ENCODE measurements at places on chromosomes 6 and 20. TPM values are rescaled to one million over a fixed set of nuclear protein-coding genes. Genes with fewer than 3 reads are reported as not detected.

Gene ZBTB46
- 7.3 TPM for total RNA-seq

Gene LINC00237
- not detected for total RNA-seq

Gene OPRM1
- not detected for total RNA-seq

Gene CST5
- not detected for total RNA-seq

Measured in PC-3 (cell line).